ENCODE measurements at places on chromosomes 16 and 17.

DNA sequence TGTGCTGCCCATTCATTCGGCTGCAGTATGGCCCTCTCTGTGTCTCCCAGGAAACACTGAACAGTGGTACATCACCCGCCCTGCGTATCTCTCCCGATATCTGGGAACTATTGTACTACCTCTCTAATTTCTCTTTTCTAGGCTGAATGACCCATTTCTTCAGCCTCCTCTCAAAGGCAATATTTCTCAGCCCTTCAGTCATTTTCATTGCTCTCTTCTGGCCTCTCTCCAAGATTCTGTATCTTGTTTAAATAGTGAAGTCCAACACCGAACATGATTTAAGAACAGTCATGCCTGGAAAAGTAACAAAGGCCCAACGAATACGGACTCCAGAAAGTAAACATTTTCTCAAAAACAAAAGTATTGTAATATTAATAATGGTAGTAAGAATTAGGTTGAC is 220.1 kb downstream of the ZFHX3 start:
- no peak for DNase-seq

GRCh38 chr16:35690413-35690812 is 2231.0 kb downstream of the TP53TG3F start:
- DNase-seq: no peak

- DNase-seq: no peak
These were observed 1.4 kb upstream of the SLFN11 start for GRCh38 chr17:35374766-35375344.

- DNase-seq: peak; percentile 60
These were observed 11.9 kb upstream of the SLC4A1 start for GRCh38 chr17:44279666-44280391.

- DNase-seq: no peak
These were observed 53.1 kb downstream of the TEX2 start for GRCh38 chr17:64209983-64210382.

DNA sequence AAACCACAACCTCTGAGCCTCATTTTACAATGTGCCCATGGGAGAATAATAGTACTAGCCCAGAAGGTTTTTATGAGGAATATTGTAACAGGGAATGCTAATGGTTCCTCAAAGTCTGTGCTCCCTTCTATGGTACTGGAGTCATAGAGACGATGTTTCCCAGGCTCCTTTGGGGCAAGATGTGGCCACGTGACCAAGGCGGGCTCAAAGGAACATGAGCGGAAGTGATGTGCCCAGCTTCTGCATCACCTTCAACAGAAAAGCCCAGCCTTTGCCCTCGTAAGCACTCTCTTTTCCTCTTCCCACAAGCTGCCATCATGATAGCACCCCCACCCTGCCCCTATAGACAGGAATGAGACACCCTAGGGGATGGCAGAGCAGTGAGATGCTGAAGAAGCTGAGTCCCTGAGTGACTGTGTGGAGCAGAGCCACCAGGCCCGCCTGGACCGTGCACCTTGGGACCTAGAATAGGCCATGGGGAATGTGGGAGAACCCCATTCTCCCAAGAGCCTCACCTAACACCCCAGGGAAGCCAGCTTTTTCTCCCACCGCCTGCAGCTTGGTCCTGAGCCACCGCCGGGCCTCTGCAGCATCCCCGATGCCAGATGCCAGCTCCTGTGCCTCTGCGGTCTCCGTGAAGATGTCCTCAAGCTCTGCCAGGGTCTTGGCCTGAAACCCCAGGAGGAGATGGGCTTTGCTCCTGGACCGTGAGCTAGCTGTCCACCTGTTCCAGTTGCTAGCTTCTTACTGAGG is 22.2 kb upstream of the PIK3R6 start:
- no peak for DNase-seq

DNA sequence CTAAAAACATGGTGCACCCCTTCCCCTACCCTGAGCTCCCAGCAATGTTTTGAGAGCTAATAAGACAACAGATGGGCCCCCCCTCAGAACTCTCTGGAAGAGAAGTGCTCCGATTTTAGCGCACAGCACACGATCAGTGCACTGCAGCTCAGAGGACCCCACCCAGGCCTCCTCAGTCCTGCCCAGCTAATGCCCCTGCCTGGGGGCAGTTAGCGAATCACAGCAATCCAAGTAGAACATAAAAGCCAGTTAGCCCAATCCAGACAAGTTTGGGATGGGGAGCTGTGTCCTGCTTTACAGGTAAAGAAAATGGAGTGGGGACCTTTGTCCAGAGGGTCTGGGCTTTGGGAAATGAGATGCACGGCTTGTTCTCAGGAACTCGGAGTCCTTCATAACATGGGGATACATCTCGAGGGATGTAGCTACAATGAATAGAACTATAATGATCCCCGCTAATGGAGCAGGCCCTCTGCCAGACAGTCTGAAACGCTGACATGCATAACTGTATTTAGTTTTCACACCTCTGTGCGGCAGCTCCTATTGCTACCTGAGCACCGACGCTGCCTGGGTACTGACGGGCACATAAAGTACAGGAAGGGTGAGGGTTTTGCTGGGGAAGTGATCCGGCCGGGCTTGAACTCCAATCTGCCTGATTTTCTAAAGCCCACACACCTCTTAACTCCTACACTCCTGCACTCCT is 29.7 kb upstream of the CDC42EP4 start:
- DNase-seq: no peak

All from retinal pigment epithelial cell (primary cell).